ENCODE measurements at places on chromosomes 5 and 9.

GRCh38 chr9:5801739-5802113 is 31.2 kb downstream of the ERMP1 start:
- DNase-seq: no peak

DNA sequence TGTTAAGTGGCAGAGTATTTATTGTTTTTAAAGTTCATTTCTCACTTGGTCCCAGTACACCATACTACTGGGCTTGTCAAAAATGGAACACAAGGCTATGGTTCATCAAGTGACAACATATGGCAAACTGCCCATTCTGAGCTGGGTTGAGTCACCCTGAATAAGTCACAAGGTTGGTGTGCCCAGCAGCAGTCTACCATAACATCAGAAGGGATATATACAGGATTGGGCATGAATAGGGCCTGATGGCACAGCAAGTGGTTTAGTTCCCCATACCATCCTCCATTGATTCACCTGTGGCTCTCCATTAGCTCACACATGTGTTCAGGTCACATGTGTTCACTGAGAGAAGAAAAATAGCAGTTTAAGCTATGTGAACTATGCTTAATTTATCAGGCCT is 249.8 kb upstream of the PRDM9 start:
- no peak for DNase-seq

GRCh38 chr9:34654323-34655051 is 2.5 kb downstream of the IL11RA start:
- DNase-seq: no peak

DNA sequence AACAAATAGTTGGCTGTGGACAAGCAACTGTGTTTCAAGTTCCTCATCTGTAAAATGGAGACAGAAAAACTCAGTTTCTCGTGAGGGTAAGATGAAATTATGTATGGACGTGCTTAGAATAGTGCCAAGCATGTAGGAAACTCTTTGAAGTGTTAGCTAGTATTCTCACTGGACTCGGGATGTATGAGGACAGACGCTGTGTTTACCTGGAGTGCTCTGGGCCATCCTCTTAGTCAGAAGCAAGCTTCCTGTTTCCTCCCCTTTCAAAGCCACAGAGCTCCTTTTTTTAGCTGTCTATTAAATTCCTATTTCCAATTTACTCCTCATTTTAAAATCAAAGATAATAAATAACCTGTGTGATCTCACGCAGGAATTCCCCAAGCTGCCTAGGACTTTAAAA is 23.8 kb upstream of the IQGAP2 start:
- DNase-seq: no peak

GRCh38 chr5:160260881-160261815 is 31.8 kb downstream of the FABP6 start:
- DNase-seq: no peak

DNA sequence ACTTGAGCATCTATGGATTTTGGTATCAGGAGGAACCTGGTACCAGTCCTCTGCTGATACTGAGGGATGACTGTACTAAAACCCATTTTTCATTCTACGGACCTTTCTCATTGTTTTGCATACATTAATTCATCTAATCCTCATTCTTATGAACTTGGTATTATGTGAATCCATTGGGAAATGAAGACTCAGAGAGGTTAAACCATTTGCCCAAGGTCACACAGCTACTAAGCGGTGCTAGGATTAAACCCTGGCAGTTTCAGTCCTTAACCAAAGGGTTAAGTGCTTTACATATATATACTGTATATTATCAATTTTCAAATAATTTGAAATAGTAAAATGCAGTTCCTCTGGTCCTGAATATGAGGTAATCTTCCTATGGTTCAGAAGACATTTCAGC is 3.8 kb downstream of the CAMLG start:
- no peak for DNase-seq

All from GM20000 (cell line).